ENCODE measurements at places on chromosomes 2 and 18.
A peak's percentile ranks its signal among the peaks of the same experiment; 100 is the strongest.

GRCh38 chr2:222424276-222424728 lies at the start of gene SGPP2:
SGPP2 (plus strand) TSS chr2:222424543; CDS start chr2:222424603, 60 bp downstream.
- DNase-seq, result peak; percentile 73

DNA sequence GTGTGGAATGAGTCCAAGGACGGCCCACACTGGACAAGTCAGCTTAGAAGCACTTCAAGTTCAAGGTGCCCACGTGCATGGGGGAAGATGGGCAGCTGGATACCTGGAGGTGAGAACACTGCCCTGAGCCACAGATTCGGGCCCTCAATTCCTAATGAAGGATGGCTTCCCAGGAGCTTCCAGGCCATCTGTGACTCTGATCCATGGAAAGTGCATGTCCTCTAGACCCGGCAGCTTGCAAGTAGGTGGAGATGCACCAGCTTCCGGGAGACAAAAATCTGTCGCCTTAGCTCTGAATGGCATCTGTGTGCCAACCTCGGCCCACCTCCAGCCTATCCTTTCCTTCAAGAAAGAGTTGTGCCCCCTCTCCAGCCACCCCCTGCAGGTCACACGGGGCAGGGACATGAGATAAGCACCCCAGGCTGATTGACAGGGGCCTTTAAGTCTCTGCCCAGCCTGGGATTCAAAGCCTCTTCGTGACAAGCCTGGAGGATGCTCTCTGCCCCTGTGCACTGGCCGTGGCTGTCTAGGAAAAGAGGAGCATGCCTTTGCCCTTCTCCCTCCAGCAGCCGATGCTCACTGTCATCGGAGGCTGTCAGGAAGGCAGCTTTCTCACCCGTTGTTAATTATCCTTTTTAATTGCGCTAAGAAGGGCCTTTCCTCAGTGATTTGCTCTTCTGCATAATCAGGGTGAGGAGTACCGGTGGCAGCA lies 65.5 kb downstream of the BIN1 start:
- DNase-seq, result no peak

- no peak for DNase-seq
These were observed 13.3 kb downstream of the NEU4 start for GRCh38 chr2:241822264-241822623.

GRCh38 chr2:48169141-48169592 lies 262.9 kb upstream of the FBXO11 start:
- DNase-seq, result no peak

- peak; percentile 70 for DNase-seq
These were observed 54.0 kb downstream of the HRH4 start for GRCh38 chr18:24514439-24514838.

DNA sequence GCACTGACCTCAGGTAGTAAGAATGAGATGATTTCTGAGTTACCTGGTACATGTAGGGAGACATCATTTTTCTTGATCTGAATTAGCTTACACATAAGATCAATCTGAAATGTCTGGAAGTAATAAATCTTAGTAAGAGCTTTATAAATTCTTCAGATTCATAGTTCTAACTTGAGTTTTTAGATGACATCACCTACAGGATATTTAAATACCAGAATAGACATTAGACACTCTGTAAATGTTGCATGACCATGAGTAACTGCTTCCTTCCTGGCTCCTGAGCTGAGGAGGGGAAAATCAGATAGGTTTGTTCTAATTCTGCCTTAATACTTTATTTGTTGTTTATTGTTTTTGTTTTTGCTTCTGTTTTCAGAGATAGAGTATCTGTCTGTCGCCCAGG lies 181.8 kb downstream of the PHLPP1 start:
- DNase-seq, result no peak

GRCh38 chr2:25339211-25339674 lies 2.5 kb downstream of the DNMT3A start:
- no peak for DNase-seq

- DNase-seq, result no peak
These were observed 58.7 kb downstream of the MAPRE2 start for GRCh38 chr18:35099911-35100310.

- DNase-seq, result no peak
These were observed 156.0 kb upstream of the TWIST2 start for GRCh38 chr2:238691596-238692491.

GRCh38 chr2:70425682-70426301 lies 123.9 kb upstream of the FAM136A start:
- DNase-seq, result peak; percentile 53

GRCh38 chr2:99922664-99923063 lies 219.7 kb downstream of the AFF3 start:
- DNase-seq, result no peak

- DNase-seq, result no peak
These were observed 167.8 kb upstream of the APCDD1 start for GRCh38 chr18:10286580-10287150.

DNA sequence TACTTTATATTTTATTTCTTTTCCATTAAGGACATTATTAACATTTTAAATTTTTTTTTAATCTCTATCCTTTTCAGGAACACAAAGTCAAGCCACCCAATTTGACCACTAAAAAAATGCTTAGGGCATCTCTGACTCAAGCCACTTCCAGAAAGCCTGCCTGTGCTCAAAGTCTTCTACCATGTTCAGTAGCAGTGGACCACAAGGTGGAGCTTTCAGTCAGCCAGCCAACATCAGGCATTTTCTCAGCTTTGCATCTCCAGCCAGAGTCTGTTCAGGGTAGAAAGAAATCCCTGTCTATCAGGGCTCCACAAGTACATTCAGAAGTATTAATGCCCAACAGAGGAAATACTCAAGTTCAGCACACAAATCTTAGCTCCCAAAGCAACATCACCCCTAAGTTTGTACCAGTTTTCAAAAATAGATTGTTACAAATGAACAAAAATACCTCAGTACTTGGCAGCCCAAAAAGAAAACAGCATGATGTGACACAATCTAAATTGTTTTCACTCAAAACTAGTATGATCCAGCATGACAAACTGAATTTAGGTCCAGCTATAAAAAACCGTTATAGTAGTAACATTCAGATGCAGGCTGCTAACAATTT lies 37.6 kb downstream of the C18orf63 start:
- DNase-seq, result peak; percentile 86

DNA sequence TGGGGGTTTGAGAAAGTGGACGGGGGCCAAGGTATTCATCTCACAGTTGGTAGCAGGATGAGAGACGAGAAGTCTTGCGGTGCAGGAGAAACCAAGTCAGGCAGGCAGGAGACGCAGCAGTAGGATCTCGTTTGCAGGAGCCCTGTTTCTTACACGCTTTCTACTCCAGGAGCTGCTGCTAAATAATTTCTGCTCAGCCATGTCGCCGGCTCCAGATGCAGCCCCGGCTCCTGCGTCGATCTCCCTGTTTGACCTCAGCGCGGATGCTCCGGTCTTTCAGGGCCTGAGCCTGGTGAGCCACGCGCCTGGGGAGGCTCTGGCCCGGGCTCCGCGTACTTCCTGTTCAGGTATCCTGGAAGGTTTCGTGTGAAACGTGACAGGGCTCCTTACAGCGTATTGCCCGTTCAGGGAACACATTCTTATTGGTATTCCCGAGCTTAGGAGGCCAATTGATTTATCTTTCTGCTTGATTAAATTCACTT lies 494 bp downstream of the ANKZF1 start:
- DNase-seq, result peak; percentile 81

DNA sequence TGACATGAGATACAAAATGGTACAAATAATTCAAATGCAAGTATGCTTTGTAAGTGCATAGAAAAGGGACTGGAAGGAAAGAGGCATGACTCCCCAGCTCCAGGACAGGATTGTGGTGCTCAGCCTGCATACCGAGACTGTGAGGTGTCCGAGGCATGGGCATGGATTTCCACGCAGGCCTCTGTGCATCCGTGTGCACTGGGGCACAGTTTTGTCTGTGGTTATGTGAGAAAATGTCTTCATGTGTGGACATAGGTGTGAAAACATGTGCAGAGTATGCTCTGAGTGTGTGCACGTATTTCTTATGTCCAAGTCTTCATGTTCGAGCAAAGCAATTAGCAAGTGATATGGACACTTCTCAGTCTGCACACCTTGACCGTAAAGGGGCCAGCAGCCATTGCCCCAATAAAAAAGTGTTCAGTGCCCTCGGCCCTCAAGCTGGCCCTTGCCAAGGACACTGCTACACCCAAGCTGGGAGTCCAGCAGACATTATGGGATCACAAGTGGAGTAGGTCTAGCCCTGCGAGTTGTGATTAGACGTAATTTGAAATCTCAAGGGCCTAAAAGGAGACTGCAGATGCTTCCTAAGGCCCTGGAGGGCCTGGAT lies 120.7 kb downstream of the CYP26B1 start:
- DNase-seq, result peak; percentile 22

DNA sequence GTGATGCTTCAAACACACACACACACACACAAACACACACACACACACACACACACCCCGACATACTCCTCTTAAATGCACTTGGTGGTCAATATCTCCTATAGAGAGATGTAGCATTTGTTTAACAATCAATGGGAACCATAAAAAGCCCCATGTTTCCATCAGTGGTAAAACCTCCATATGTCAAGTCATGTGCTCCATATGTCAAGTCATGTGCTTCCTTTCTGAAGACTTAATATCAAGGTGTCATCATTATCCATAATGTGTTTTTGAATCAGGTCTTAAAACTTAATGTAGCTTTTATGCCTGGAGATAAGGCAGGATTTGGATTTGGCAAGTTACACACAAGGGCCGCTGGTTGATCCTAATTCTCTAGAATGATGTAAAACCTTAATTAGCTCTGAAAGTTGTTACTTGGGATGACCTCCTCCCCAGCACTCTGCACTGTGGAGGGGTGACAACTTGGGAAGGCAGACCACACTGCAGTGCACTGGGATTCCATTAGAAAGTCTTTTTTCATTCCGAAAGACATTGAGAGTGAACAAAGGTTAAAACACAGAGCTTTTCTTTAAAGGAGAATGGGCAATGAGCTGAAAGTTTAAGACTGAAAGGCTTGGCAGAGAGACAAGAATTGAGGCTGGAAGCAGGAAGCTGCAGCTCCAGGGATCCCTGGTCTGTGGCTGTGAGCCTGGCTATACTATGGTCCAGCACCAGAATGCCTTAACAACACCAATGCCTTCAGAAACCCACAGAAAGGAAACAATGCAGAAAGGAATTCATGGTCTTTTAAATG lies 26.4 kb downstream of the ALK start:
- no peak for DNase-seq

GRCh38 chr2:72887032-72887739 lies at the start of gene SPR:
SPR (plus strand) TSS chr2:72887408; CDS start chr2:72887433, 25 bp downstream.
- peak; percentile 90 for DNase-seq

DNA sequence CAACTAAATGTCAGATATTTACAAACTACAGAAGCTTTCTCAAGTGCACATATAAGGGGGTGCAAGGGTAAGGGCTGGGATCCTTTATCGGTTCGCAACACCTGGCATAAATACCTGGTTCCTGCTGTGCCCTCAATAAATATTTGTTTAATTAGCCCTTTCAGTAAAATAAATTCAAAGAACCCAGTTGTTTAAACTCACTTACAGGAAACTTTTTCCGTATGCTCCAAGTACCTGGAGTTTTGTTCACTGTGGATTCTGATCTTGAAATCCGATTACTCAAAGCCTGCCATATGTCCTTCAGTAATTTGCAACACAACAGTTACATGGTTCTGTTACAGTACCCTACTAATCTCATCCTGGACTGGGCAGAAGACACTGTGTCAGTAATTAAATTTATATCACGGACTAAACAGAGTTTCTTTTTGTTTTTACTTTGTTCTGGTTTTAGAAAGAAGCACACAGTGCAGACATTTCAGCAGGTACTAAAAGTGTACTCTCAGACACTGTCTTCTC lies 36.9 kb downstream of the TBC1D8 start:
- DNase-seq, result no peak

GRCh38 chr2:48715042-48715899 lies 40.3 kb downstream of the LHCGR start:
- DNase-seq, result no peak

GRCh38 chr2:136052369-136053362 lies 65.3 kb downstream of the CXCR4 start:
- no peak for DNase-seq

- no peak for DNase-seq
These were observed 16.3 kb upstream of the ITGAV start for GRCh38 chr2:186573531-186573930.

DNA sequence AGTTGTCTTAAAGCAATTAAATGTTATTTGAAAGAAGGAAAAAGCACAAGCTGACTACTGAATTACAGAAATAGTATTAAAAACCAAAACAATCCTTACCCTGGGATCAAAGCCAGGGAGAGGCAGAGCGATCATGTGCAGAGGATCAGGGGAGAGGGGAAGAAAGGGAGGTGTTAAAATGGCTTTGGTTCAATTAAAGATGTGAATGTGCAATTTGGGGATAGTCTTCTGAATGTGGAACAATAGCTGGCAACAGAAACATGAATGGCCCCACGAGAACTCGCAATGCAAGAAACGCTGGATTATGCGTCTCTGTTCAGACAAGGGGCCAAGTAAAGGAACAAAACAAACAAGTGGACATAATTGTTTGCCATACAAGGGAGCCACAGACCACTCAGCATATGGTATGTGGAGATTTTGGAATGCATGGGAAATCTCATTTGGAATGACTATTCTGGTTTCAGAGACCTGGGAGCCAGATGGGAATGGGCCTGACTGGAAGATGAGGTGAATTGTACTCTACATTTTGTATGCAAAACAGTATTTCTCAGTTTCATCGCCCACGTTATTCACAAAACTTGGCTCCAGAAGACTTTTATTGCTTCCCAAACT lies 155.4 kb downstream of the SLC4A3 start:
- DNase-seq, result no peak

- DNase-seq, result peak; percentile 95
These were observed 88.8 kb downstream of the VIT start for GRCh38 chr2:36785179-36785795.

- no peak for DNase-seq
These were observed 152.5 kb downstream of the ICOS start for GRCh38 chr2:204089105-204089504.

DNA sequence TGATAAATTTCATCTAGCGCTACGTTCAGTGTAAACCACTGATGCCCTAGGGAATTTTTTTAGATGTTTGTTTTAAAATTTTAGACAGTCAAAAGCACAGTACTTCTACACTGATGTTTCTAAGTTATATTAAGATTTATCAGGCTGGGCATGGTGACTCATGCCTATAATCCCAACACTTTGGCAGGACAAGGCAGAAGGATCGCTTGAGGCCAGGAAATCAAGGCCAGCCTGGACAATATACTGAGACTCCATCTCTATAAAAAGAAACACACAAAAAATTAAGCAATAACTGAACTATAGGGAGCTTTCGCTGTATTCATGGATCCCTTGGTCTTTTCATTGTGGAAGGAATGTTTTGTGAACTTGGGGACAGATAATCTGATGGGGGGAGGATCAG lies 50.6 kb upstream of the MAPRE2 start:
- DNase-seq, result no peak

Measured in endodermal cell (in vitro differentiated cells).